ENCODE measurements at places on chromosomes 13 and 19.

GRCh38 chr19:44955505-44956439 lies 592 bp downstream of the CLPTM1 start:
- DNase-seq = peak; percentile 30

DNA sequence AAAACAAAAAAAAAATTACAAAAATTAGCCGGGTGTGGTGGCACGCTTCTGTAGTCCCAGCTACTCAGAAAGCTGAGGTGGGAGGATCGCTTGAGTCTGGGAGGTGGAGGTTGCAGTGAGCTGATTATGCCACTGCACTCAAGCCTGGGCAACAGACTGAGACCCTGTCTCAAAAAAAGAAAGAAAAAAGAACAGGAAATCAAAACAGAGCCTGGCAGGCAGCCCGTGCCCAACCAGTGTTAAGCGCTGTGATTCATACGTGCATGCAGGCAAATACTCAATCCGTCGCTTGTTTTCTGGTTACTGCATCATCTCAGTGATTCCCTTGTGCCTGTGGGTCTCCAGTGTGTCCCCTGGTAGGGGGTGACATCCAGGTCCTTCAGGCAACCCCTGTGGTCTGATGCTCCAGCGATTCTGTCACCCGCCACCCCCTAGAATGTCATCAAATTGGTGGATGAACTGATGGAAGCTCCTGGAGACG lies 18.1 kb downstream of the DDX39A start:
- no peak for DNase-seq

DNA sequence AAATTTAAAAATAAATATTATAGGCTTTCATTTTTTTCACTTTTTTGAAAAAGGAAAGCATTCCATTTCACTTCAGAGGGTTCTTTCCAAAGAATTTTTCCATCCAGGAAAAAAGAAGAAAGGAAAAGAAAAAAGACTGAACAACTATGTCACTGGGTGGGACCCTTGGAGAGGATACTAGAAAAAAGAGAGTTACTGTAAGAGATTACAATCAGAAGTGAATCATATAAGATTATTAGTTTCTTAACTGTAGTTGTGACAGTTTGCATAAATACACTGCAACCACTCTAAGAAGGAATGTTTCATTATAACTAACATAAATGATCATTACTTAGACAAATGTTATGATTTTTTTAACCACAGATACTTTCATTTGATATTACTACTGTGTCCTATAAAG lies 87.8 kb downstream of the KLF12 start:
- DNase-seq = no peak

GRCh38 chr13:111316161-111316730 lies 4.2 kb upstream of the TEX29 start:
- DNase-seq = no peak

DNA sequence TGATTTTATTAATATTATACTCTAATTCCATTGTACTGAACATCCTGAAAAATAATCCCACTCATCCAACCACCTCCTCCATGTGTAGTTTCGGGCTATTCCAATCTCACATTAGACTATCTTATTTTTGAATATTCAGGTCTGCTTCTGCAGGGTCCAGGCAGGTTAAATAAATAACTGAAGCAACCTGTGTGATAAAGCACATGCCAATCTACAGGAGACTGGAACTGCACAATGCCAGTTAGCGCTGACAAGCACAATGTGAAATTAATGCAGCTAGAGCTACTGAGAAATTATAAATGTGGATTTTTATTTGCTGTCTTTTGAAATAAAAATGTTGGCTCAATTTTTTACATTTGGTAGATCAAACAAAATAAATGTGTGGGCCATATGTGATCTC lies 540.1 kb upstream of the ATXN8OS start:
- no peak for DNase-seq

- DNase-seq = no peak
Observed at GRCh38 chr13:99702687-99703319, 201.5 kb downstream of the TM9SF2 start.

DNA sequence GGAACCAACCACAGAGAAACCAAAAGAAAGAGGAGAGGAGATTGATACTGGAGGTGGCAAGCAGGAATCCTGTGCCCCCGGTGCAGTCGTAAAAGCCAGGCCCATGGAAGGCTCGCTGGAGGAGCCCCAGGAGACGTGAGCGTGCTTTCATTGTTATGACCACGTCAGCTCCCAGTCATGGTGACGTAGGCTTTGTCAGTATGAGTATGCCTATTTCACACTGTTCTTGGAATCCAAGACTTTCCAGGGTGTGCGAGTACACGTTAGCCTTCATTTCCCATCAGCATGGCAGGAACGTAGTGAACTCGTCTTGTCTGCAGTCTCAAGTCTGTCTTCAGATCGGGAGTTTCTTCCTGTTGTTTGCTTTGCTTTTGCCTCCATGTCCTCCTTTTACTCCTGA lies 15.4 kb upstream of the CHAMP1 start:
- no peak for DNase-seq

GRCh38 chr19:3595521-3596061 lies 10.3 kb downstream of the GIPC3 start:
- DNase-seq = no peak

- DNase-seq = no peak
Observed at GRCh38 chr19:38304352-38304865, 358 bp downstream of the C19orf33 start.

DNA sequence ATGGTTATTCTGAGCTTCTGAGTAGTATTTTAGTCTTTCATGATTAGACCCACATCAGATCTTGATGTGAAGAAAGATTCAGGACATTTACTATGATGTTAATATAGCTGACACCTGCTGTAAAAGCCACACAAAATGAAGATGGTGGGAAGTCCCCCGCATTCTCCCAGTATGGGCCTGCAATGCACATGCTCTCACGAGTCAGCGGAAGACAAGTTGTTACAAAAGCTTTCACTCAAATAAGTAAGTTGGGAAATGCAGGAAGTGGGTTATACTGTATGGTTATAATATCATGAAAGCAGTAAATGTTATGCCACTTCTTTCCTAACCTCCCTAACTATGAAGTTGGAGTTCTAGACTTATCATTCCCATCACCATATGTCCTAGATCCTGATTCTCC lies 171.9 kb downstream of the KLF5 start:
- peak; percentile 72 for DNase-seq

GRCh38 chr13:60164234-60164889 lies 634 bp upstream of the DIAPH3 start:
- DNase-seq = no peak

DNA sequence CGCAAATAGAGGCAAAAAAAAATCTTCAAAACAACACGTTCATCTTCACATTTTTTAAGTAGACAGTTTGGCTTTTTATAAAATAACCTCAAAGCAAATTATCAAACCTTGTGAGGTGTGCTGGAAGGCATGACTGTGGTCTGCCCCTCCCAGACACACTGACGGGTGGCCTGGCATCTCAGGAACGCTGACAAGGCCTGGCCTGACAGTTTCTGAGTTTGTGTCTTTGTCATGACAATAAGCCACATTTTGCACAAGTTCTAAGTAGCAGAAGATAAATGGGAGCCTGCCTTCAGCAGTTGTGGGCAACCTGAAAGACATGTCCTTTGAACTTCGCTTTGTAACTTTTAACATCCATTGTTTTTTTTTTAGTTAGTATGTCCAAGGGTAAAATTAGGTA lies 38.5 kb downstream of the SOX21 start:
- peak; percentile 58 for DNase-seq

DNA sequence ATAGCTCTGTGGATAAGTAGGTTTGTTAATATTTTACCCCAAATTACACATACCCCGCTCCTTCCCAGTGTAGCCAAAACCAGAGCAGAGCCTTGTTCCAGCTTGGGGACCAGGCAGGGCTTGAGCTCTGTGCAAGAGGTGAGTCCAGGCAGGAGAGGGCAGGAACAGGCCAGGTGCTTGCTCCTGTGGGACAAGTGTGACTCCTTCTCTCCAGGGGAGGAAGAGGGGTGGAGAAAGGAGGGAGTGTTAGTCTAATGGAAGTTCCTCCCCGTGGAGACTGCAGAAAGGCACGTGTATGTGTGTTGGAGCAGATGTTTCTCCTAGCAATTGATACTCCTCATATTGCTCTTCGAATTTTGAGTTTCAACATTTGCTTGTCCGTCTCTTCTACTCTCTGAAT lies 201.0 kb downstream of the FGF9 start:
- DNase-seq = no peak
